ENCODE measurements at places on chromosomes 13 and 19. TPM values are rescaled to one million over a fixed set of nuclear protein-coding genes. Genes with fewer than 3 reads are reported as not detected.

DNA sequence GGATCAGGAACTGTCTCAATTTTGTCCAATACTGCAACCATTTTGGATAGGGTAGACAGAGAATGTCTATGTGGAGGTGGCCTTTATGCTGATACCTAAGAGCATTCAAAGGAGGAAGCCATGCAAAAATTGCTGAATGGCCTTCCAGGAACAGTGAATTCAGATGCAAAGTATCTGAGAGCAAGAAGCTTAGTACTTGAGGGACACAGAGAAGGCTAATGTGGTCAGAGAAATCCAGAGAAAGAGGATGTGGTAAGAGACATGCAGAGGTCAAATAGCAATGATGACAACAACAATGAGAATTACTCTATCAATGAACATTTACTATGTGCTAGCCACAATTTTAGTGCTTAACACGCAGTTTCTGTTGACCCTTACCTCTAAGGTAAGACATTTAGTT is 785.6 kb upstream of the KLHL1 start:
- DNase-seq, result peak; percentile 7

IGSF23 gene
- total RNA-seq, result not detected

RAB11B gene
- total RNA-seq, result 75.3 TPM

DNA sequence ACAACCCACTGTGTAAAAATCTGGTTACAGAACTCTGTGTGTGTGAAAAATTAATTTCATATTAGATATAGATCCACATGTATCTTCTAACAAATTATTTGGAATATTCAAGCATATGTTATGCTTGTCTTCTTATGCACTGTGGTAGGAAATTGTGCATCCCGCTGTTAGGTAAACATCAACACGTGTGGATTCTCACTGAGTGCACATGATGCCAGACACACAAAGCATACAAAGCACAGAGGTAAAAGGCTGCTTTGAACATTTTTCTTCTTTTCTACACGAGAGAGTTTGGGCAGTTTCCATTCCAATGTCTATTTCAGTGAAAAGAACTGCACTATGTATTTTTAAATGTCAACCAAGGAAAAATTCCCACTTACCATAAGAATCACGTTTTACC is 354.9 kb downstream of the PCDH9 start:
- DNase-seq, result no peak

GRCh38 chr13:85321734-85322133 is 477.5 kb downstream of the SLITRK6 start:
- no peak for DNase-seq

ATP4B gene
- not detected for total RNA-seq

GRCh38 chr13:108020027-108020426 is 195.3 kb downstream of the LIG4 start:
- no peak for DNase-seq

DNA sequence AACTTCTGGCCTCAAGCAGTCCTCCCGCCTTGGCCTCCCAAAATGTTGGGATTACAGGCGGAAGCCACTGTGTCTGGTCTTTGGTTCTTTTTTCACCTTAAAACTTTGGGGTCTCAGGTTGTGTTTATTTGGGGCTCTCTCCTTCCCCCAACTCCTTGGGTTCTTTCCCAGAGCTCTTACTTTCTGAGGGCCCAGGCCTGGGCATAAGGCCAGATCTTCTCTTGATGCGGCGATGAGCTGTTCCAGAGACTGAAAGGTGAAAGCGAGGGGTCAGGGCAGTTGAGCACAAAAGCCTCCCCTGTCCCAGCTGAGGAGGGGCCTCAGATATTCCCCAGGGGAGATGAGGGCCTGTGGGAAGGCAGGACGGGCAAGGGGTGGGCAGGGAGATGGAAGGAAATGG is 7.1 kb downstream of the POLR1G start:
- DNase-seq, result no peak

Data from GM12878 (cell line).